Mucosa of gallbladder (tissue), 1 donor: ENCODE measurements at places on chromosomes 5 and 9. TPM values are rescaled to one million over a fixed set of nuclear protein-coding genes. Genes with fewer than 3 reads are reported as not detected.

DNA sequence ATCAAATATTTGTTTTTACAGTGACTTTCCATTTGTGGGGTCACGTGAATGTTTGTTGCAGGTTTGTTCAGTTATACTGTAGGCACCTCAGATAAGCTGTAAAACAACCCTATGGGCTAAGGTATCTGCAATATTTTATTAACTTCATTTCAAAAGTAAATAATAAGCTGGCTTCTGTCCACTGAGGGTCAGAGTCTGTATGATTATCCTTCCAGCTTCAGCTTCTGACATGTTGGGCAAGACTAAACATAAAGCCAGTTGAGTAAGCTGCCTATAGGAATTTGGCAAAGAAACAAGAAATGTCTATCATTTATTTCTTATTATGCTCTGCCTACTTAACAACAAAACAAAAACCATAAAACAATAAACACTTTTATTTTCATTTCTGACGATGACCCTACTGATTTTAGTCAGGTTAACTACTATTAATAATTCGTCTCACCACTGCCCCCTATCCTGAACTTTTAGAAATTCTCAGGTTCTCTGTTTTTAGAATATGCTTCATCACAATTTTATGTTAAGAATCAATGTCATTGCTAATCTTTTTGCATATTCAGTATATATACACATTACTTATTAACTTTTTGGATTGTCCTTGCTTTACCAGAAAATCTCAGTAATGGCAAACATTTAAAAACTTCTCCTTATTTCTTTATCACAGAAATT lies 413.6 kb upstream of the ADAMTSL1 start:
- DNase-seq = no peak

GRCh38 chr5:9173281-9174048 lies 372.4 kb downstream of the SEMA5A start:
- DNase-seq = no peak

DNA sequence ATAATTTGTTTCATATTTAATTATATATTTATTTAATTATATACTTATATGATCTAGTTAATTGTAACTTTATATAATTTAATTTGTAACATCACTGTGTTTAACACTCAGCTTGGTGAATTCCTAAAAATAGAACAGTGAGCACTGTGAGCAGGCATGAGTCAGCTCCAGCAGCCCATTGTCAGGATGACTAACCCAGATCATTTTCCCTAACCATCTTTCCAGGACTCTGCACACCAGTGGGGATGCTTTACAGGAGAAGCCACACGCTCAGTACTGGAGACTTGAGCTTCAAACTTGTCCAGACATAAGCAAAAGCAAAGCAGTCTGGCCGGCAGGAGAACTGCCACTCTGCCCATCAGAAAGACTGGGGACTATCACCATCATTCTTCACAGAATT lies 446.2 kb upstream of the TRPC7 start:
- no peak for DNase-seq

GRCh38 chr5:149128023-149128875 lies 13.0 kb upstream of the ABLIM3 start:
- no peak for DNase-seq

The HSPA4 gene
- total RNA-seq = 91.0 TPM

The IL33 gene
- total RNA-seq = 17.7 TPM

The MYO10 gene
- total RNA-seq = 16.2 TPM

The CD274 gene
- 2.3 TPM for total RNA-seq

The PDLIM4 gene
- total RNA-seq = 20.7 TPM

GRCh38 chr5:67050125-67050524 lies 146.5 kb downstream of the CD180 start:
- DNase-seq = no peak

- no peak for DNase-seq
These were observed 23.0 kb downstream of the SMIM15 start for GRCh38 chr5:61139094-61139873.

- no peak for DNase-seq
These were observed 32.0 kb downstream of the PAM start for GRCh38 chr5:102787134-102787533.

The FGF1 gene
- total RNA-seq = 0.98 TPM

DNA sequence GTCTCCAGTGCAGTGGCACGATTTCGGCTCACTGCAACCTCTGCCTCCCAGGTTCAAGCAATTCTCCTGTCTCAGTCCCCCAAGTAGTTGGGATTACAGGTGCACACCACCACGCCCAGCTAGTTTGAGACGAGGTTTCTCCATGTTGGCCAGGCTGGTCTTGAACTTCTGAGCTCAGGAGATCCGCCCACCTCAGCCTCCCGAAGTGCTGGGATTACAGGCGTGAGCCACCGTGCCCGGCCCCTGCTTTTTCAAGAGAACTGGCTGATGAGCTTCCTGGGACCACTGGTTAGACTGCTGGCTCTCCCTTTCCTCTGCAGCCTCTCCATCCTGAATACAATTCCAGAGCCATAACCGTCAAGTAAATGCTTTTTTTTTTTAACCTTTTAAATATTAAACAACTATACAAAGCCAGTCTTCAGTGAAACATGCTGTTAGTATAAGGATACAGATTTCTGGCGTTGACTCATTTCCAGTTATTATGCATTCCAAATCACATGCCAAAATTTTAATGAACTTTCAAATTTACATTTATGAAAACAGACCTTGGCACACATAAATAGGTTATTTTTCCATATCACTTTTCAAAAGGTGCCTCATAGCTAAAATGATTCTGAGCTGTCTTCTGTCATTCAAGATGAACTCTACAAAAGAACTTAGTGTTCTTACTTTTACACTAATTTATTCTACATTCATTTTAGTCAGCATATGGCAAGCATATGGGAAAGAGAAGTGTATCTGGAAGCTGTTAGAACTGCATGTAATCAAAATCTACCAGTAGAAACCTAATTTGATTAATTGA lies 116.0 kb downstream of the MLLT3 start:
- no peak for DNase-seq

GRCh38 chr5:64437496-64437895 lies 68.3 kb upstream of the RGS7BP start:
- DNase-seq = no peak

The OMD gene
- total RNA-seq = 4.8 TPM

DNA sequence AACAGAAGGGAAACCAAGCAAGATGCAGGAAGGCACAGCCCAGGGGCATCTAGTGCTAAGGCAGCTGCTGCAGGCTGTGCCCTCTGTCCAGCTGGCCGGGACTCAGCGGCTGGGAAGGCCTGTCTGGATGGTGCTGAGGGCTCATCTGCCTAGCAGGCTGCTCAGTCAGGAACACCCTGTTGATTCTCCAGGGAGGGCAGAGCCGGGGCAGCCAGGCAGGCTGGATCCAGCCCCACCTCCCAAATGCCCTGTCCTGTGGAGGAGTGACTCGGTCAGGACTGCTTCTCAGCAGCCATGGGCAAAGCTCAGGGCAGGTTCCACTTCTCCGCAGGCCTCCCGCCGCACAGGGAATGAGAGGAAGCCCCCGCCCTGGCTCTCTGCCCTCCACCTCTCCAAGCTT lies 7.8 kb upstream of the LCN9 start:
- no peak for DNase-seq

- DNase-seq = no peak
These were observed 514.2 kb upstream of the TLE4 start for GRCh38 chr9:79057576-79057975.

The SPINK6 gene
- total RNA-seq = not detected

DNA sequence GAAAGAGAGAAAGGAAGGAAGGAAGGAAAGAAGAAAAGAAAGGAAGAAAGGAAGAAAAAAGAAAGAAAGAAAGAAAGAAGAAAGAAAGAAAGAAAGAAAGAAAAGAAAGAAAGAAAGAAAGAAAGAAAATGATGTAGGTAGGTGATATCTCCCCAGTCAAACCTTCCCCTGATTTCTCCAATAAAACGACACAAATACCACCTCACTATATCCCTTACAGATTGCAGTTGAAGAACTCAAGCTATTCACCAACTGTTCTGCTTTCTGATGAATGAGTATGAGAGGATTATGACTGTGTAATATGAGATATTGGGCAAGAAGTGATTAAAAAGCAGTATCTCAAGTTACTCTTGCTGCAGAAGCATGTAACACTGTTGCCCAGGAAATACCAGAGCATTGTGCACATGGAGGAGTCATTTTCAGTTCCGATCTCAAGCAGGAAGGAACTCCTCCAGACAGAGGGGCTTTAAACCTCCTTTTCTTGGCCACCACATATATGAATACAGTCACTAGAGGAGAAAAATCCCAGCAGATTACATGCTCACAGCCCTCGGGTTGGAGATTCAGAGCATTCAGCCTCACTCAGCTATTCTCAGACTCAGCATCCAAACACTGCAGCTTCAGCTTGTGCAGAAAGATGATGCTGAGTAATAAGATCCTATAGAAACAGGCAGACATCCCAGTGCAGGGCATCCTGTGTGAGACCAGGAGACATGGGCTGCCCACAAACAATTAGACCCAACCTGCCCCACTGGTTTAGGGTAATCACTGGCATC lies 61.4 kb downstream of the UGCG start:
- no peak for DNase-seq

DNA sequence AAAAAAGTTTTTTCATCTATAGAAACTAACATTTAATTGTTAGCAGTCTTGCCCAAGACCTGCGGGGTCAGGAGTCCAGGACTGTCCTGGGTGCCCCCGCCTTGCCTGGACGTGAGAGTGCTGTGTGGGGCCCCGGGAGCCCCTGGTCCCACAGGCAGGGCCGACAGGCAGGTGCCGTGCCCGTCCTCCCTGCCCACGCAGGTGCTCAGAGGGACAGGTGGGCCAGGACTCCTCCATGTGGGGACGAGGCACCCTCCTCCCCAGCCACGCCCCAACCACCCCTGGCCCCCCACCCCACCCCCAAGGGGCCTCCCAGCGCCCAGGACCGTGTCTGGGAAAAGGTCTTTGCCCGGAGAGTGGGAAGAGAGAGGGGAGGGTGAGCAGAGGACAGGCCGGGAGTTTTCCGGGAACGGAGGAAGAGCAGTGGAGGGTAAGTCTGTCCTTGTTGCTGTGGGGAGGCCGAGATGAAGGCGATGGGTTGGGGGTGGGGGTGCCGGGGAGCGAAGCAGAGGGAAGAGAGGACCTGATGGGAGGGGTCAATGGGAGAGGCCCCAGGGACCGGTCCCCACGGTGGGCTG lies 2.7 kb upstream of the LCN12 start:
- no peak for DNase-seq

DNA sequence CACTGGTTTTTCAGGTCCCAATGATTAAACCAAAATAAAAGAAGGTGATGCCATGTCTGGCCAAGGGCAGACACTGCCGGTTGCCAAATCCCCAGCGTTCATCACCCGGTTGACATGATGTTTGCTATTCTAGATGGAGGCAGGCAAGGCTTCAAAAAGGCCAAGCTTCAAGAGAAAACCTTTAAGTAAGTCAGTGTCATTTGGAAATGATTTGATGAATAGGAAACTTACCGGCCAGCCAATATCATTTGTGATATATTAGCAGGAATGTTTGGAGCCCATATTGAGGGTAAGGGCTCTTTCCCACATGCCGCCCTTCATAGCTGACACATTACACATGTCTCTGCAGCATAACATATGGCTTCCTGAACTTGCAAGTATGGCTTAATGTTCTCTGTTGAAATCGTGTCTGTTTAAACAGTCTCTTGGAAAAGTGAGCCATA lies 89.5 kb upstream of the TTC23L start:
- no peak for DNase-seq

DNA sequence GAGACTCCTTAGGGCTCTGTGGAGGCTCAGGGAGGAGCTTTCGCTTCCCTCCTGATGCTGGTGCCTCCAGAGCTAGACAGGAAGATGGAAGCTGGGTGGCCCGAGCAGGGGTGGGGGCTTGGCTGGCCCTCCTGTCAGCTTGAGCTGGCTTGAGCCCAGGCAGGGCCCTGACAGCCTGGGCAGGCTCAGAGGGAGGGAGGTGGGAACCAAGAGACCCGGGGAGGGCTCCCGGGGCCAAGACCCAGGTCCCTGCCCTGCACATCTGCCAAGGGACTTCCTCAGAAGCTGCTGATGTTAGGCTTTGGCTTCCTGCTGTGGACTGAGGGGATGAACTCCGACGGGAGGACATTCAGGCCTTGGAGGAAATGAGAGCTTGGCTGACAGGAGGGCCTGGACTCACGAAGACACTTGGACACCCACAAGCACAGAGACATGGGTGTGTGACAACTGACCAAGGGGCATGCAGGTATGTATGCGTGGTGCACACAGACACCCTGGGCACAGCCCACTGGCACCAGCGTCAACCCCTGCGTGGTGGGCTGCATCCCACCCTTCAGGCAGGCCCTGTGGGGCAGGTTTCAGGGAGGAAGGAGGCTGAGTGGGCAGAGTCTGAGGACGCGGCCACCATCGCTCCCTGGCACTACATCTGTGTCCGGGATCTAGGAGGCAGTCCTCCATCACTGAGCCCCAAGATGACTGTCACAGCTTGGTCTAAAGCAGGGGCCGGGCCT lies 1.7 kb upstream of the LTC4S start:
- no peak for DNase-seq

GRCh38 chr9:37676411-37676830 lies 25.7 kb downstream of the FRMPD1 start:
- no peak for DNase-seq

The CDH10 gene
- 0.14 TPM for total RNA-seq

The DMRT2 gene
- total RNA-seq = not detected

The PDE4D gene
- 46.9 TPM for total RNA-seq

The SLC34A1 gene
- total RNA-seq = 0.06 TPM

- DNase-seq = no peak
These were observed 61.6 kb upstream of the NEURL1B start for GRCh38 chr5:172579403-172579990.

DNA sequence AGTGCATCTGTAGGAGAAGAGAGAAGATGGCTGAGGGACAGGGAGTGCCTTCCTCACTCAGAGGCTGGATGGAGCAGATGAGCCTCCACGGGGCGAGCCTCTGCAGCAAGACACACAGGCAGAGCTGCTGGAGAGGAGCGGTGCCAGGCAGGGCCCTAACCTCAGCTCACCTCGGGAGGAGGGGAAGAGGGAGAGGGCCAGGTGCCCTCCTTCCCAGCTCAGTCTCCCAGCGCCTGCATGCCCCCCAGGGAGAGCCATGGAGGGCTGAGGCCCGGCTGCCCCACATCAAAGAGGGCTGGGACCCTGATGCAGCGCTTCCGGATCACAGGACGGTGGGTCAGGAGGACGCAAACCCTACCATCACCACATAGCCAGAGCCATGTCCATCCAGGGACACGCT lies 13.6 kb upstream of the SPATA31E1 start:
- DNase-seq = no peak

The CARTPT gene
- total RNA-seq = 0.23 TPM

The GLRA1 gene
- total RNA-seq = not detected

GRCh38 chr5:109714592-109714991 lies 24.9 kb downstream of the MAN2A1 start:
- DNase-seq = no peak
